Naive thymus-derived CD4-positive, alpha-beta T cell (primary cell): ENCODE measurements at places on chromosomes 13 and 19. TPM values are rescaled to one million over a fixed set of nuclear protein-coding genes. Genes with fewer than 3 reads are reported as not detected.
A peak's percentile ranks its signal among the peaks of the same experiment; 100 is the strongest.

DNA sequence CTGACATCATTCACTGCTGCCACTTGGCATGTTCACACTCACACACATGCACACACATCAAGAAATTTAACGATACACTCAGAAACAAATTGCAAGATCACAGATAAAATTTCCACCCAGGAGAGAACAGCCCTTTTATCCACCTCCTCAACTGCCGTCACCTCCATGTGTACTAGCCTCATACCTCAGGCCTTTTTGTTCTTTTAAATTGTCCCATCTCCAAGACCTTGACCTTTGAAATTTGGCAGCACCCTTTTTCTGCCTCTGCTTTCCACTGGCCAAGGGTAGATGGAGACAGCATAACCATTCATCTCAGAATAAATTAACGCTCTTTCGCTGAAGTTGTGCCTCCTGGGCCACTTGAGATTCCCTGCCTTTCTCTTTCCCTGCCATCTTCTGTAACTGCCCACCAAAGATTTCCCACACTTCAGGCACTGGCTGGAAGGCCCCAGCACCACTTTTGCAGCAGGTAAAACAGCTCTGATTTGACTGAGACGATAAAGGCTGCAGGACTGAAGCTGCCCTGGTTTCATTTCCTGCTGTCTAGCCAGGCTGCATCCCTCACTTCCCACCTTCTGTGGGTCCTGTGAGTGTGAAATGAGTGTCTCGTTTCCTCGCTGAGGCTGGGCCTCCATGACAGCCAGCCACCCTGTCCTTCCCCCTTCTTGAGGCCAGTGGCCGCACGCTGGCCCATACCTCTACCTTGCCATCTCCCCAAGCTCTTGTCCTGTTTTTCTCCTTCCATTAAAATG, 39.3 kb downstream of the MBNL2 start:
- DNase-seq, result no peak

GRCh38 chr13:44026194-44026593, 146.5 kb downstream of the LACC1 start:
- no peak for DNase-seq

DNA sequence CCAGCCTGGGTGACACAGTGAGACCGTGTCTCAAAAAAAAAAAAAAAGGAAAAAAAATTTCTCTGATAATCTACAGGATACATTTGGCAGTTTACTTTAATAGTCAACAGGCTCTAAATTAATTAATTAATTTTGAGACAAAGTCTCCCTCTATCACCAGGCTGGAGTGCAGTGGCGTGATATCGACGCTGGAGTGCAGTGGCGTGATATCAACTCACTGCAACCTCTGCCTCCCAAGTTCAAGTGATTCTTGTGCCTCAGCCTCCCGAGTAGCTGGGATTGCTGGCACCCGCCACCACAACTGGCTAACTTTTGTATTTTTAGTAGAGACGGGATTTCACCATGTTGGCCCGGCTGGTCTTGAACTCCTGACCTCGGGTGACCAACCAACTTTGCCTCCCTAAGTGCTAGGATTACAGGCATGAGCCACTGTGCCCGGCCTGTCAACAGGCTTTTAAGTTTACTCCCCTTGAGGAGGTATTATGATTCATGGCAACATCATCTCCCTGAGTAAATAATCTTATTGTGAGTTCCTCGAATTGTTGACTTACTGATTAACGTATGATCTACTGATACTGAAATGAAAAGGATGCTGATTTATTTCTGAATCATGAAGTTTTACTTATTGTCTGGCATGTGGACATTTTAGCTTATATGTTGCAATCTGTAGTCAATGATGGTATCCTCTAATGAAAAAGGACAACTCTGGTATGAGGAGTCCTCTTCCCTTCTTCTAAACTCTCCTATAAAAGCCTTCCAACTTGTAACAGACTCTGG, 21.3 kb upstream of the MTRF1 start:
- DNase-seq, result no peak

Gene PSG4
- total RNA-seq, result 0.66 TPM

DNA sequence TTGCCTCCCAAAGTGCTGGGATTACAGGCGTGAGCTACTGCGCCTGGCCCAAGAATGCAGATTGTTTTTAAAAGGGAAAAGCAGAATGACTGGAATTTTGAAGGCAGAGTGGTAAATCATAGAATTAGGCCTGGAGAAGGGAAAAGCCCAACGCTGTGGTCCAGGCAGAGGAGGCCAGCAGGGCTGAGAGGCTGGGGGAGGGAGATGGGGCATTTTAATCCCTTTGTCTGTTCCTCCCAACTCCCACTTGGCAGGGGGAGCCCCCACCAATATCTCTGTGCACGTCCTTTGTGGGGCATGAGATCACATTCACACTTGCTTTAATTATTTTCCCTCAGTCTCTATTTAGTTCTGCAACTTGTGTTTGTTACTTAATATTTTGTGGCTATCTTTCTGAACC, 54.4 kb upstream of the RANBP3 start:
- no peak for DNase-seq

DNA sequence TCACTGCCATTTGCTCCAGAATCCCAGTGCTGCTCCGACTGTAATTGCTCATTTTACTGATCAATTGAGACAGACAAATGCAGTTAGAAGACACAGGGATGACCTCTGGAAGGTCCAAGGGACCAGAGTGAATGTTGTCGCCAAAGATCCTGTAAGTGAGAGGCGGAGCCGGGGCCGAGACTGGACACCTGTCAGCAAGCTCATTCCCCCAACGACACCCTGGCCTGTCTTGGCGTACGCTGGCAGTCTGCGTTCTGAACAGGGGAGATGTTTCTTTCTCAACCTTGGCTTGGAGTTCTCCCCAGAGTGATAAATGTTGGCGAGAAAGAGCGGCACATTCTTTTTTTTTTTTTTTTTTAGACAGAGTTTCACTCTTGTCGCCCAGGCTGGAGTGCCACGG, 24.2 kb downstream of the GADD45B start:
- DNase-seq, result no peak

Gene PRRG2
- total RNA-seq, result 0.58 and 1.9 TPM in 2 replicates

DNA sequence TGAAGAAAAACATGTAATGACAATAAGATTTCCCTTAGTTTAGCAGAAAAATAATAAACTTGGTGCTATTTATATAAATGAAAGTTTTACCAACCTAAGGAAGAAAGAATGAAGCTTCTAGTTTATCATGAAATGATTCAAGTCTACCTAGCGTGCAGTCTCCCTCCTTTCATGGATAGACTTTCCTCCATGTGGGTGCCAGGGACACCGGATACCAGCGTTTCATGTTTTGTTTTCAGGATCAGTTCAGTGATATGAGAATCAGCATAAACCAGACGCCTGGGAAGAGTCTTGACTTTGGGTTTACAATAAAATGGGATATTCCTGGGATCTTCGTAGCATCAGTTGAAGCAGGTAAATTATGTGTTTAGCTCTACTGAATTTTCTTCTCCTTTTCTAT, 196.7 kb downstream of the LMO7 start:
- DNase-seq, result no peak

DNA sequence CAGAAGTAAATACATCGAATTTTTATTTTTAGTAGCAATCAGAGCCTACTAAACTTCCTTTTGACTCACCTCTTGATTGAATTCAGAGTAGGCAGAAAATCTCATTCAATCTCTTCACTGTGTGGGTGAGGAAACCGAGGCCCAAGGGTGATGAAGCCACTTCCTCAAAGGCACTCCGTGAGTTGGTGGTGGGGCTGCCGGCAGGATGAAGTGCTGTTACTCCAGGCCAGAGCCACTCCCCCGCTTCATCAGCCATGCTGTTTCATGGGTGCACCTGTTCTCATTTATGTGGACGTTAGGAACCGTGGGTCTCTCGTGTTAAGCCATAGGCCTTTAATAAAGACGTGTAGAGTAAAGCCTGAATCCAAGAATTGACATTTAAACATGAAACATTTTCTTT, 13.2 kb downstream of the ING1 start:
- DNase-seq, result peak; percentile 38

DNA sequence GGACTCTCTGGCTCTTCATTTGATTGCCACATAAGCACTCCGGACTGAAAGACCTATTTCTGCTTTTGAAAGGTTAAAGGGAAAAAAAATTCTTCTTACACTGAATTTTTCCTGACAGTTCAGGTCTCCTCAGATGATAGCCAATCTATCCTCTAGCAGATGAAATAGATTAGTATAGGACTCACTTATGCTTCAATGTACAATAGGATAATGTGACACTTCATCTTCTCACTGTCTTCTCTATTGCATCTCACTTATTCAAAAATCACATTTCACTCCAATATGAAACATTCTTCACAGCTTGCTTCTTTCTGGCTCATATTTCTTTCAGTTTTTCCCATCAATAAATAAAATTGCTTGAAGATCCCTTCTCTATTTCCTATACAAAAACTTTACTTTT, 860.9 kb upstream of the SLITRK6 start:
- no peak for DNase-seq

Gene CD33
- 0.67 TPM for total RNA-seq

Gene IRGC
- not detected for total RNA-seq

Gene KDELR1
- total RNA-seq, result 51.2 TPM

Gene OR1M1
- not detected for total RNA-seq

Gene RFX1
- total RNA-seq, result 20.5 TPM

Gene ANKRD24
- 2.4 TPM for total RNA-seq

GRCh38 chr13:38366954-38367645, 17.4 kb downstream of the UFM1 start:
- no peak for DNase-seq

- no peak for DNase-seq
These were observed 5.6 kb downstream of the BCL3 start for GRCh38 chr19:44753932-44754749.

DNA sequence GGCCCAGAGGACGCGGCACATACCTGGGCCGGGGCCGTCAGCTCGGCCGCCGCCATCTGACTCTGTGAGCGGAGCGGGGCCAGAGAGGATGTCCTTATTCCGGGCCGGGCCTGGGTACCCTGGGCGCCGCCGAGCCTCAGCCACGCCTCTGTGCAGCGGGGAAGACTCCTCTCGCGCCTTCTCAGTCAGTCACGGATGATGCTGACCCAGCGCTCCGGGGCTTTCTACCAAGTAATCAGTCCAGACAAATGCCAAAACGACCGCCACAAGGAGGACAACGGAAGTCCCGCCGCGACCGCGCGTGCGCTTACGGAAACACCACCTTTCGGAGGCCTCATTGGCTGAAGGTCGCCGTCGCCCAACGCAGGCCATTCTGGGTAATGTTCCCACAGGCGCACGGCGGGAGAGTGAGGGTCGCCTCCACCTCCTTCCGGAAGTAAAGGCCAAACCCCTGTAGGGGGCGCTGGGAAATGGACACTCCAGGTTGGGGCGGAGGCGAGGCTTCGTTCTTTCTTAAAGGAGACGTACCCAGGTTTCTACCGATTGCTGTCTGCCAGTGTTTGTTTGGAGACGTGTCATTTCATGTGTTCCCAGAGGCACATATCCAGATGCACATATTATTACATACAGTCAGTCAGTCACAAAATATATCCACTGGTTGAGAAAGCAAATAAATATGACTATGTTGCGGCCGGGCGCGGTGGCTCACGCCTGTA, at the start of gene ZNF256:
TSS of gene ZNF256 (minus strand) at position 288 of the 716 bp plus-strand sequence. CDS start at position 56, 232 bp downstream.
- DNase-seq, result peak; percentile 77

Gene TTYH1
- total RNA-seq, result 0.10 TPM

DNA sequence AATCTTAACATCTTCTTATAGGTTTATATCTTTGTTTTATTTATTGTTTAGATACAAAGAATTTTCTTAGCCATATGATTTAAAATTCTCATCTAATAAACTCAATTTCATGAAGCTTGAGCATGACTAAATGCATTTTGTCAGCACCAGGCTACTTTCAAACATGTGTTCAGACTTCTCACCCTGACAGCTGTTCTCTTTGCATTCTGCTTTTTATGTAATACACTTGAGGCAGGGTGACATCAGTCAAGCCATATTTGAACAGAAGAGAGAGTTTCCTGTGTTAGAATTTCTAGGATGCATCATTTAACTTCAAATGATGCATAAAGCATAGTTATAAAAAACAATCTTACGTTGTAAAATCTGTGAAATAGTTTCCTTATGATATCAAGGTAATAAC, 1295.1 kb upstream of the PCDH20 start:
- DNase-seq, result no peak

GRCh38 chr13:53873558-53873957, 844.9 kb downstream of the OLFM4 start:
- no peak for DNase-seq

DNA sequence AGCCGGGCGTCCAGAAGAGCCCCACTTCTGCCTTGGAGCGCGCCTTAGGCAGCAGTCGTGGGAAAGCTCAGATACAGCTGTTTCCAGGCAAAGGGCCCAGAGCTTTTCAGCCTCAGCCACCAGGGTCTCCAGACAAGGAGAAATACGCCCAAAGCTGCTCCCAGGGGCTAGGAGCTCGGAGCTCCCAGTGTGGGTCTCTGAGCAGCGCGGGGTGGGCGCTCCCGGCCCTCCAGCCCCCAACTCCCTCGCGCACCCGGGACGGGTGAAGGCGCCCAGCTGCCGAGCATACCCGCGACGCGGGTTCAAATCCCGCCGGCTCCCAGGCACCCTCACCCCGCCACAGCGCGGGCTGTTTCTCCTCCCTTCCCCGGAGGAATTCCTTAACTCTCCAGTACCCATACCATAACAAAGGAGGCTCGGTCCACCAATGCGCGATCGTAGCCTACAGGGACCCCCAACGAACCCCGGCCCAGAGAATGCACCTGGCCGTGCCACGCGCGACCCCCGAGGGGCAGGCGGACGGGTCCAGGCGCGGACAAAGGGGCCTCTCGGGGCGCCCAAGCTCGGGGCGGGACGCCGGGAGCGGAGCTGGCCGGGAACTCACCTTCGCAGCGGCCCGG, 507 bp downstream of the COL4A1 start:
- no peak for DNase-seq

Gene FGF22
- not detected for total RNA-seq

Gene PSG3
- total RNA-seq, result not detected

DNA sequence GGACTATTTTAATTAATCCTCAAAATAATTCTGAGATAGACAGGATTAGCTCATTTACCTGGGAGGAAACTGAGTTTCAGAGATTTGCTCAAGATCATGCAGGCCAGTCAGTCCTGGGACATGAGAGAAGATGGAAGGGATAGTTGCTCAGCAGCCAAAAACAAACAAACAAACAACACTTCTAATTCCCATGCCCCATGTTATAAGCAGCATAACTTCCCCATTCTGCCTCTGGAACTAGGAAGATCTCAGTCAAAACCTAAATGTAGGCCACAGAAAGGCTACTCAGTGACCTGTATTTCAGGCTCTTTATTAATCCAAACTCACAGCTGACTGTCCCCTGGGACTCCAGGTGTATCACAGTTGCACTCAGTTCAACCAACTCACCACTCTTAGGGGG, 489.2 kb upstream of the NBEA start:
- no peak for DNase-seq

Gene F10
- not detected for total RNA-seq

Gene GRK1
- not detected for total RNA-seq

Gene APLP1
- 2.4 and 2.6 TPM in 2 replicates for total RNA-seq

Gene UBE2L5
- total RNA-seq, result not detected

DNA sequence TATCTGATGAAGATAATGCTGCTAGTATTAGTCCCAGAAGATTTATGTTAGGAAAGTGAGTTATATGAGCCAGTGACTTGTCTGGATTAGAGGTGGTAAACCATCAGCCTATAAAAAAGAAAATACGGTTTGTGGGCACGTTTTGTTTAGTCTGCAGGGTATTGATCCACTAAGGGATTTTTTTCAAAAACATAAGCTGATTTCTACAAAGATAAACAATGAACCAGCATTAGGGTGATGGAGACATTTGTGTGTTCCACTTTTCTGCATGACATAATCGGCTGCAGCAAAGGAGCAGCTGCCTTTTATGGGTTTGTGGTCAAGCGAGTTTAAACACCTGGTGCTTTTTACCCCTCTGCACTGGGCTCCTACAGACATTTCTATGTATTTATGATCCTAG, 836.4 kb upstream of the GPC6 start:
- no peak for DNase-seq
